ENCODE measurements at places on chromosomes 12 and 14.

- no peak for DNase-seq
Observed at GRCh38 chr12:14825256-14825655, 11.3 kb upstream of the SMCO3 start.

- no peak for DNase-seq
Observed at GRCh38 chr12:131146173-131146675, 192.5 kb downstream of the ADGRD1 start.

GRCh38 chr12:131850856-131851559 is 22.8 kb downstream of the MMP17 start:
- no peak for DNase-seq

GRCh38 chr12:92641291-92641690 is 61.5 kb upstream of the PLEKHG7 start:
- no peak for DNase-seq

- DNase-seq: no peak
Observed at GRCh38 chr14:55107766-55108554, 21.1 kb upstream of the LGALS3 start.

DNA sequence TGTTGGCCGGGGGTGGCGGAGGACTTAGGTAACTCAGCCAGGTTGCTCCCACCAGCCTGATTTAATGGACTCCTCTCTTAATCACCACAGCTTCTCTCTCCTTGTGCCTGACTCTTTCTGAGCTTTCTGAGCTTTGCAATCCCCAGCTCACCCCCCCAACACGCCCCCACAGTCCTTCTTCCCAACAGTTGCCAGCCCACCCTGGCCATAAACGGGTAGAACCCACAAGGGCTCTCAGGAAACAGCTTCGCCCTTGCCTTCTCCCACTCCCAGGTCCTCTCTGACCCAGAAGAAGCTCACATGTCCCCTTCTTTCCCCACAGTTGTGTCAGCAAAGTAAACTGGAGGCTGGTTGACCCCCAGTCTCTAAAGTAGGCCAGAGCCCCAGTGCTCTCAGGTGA is 32.9 kb downstream of the ZFP36L1 start:
- no peak for DNase-seq

DNA sequence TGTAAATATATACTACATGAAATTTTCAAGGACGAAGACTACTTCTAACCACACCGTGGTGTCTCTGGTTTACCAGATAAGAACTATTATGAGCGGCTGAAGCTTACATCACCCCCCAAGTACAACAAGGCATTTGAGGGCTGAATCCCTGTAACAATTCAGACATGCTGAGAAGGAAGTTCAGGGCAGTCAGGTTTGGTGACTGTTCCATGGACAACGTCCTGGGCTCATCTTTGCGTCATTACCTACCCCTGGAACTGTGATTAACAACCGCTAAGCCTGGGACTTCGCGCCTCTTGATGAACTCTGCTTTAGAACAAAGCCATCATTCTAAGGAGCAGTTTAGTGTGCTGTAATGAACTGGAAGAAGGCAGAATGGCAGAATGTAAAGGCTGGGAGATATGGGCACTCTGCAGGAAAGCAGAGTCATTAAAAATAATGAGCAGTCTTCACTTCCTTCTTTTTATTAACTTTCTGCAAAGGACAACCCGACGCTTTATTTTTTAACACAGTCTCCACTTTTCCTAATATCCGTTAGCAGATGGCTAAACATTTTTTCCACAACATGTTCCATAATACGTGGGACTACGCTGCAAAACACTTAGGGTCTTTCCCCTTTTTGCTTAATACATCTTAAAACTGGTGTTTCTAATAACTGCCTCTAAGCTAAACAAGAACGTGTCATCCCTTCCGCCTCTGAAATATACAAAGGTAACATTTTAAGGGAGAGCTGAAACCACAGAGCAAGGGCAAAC is 263.2 kb downstream of the ADAMTS20 start:
- DNase-seq: no peak
